ENCODE measurements at places on chromosomes 5 and 9. TPM values are rescaled to one million over a fixed set of nuclear protein-coding genes. Genes with fewer than 3 reads are reported as not detected.

The FBN2 gene
- 0.56 TPM for total RNA-seq

The PCDHB9 gene
- not detected for total RNA-seq

The POLE3 gene
- 57.2 TPM for total RNA-seq

The HMCN2 gene
- 0.53 TPM for total RNA-seq

The ANXA2R gene
- total RNA-seq: 4.1 TPM

The PCDHGB1 gene
- total RNA-seq: 0.60 TPM

The LHX2 gene
- total RNA-seq: 2.6 TPM

The C9orf50 gene
- not detected for total RNA-seq

The FAXDC2 gene
- total RNA-seq: 0.95 TPM

The CMYA5 gene
- 0.39 TPM for total RNA-seq

The PRSS3 gene
- total RNA-seq: 33.8 TPM

The IL5 gene
- not detected for total RNA-seq

The TMEM174 gene
- not detected for total RNA-seq

The CLIC3 gene
- 4.5 TPM for total RNA-seq

The MSX2 gene
- 64.4 TPM for total RNA-seq

The SPATA31C1 gene
- total RNA-seq: not detected

The F2RL1 gene
- total RNA-seq: 50.0 TPM

The ZNF879 gene
- 2.7 TPM for total RNA-seq

The CDC20B gene
- not detected for total RNA-seq

The SLC36A2 gene
- not detected for total RNA-seq

The GPR151 gene
- not detected for total RNA-seq

The BNIP1 gene
- 13.9 TPM for total RNA-seq

The ESM1 gene
- total RNA-seq: not detected

The FAM193B gene
- 82.7 TPM for total RNA-seq

The IFNA21 gene
- not detected for total RNA-seq

The CARTPT gene
- not detected for total RNA-seq

The FOXD4L4 gene
- total RNA-seq: 0.26 TPM

The N4BP3 gene
- 2.9 TPM for total RNA-seq

The CCNI2 gene
- not detected for total RNA-seq

The SYK gene
- 4.6 TPM for total RNA-seq

The INSL4 gene
- not detected for total RNA-seq

The RNF208 gene
- 6.3 TPM for total RNA-seq

The NME5 gene
- not detected for total RNA-seq

The AGPAT2 gene
- total RNA-seq: 77.1 TPM

The SLC6A7 gene
- not detected for total RNA-seq

The SLC25A2 gene
- total RNA-seq: 0.67 TPM

The ASPN gene
- not detected for total RNA-seq

The ZNF883 gene
- total RNA-seq: not detected

The AQP7 gene
- total RNA-seq: 2.4 TPM

The PHYHD1 gene
- 0.59 TPM for total RNA-seq

The LECT2 gene
- 0.70 TPM for total RNA-seq

The DRD1 gene
- not detected for total RNA-seq

The ACTBL2 gene
- not detected for total RNA-seq

The PCDHB11 gene
- not detected for total RNA-seq

The HCN1 gene
- total RNA-seq: not detected

The CEMIP2 gene
- 37.2 TPM for total RNA-seq

The CD180 gene
- not detected for total RNA-seq

The HSPB3 gene
- 0.54 TPM for total RNA-seq

The CD274 gene
- 0.67 TPM for total RNA-seq

The TIMD4 gene
- 2.0 TPM for total RNA-seq

The CEP72 gene
- 36.6 TPM for total RNA-seq

The IFNK gene
- not detected for total RNA-seq

The PCSK5 gene
- 13.0 TPM for total RNA-seq

The WNK2 gene
- 23.4 TPM for total RNA-seq

The CERCAM gene
- total RNA-seq: 12.3 TPM

The PCDHB7 gene
- total RNA-seq: not detected
